Stimulated activated CD4-positive, alpha-beta T cell treated with anti-CD3 and anti-CD28 coated beads, Interleukin-15, amount 100 ng/mL, for 48 hours (primary cell): ENCODE measurements at places on chromosomes 2 and 18.

GRCh38 chr18:58625839-58626238, 3.1 kb downstream of the ALPK2 start:
- DNase-seq = no peak

DNA sequence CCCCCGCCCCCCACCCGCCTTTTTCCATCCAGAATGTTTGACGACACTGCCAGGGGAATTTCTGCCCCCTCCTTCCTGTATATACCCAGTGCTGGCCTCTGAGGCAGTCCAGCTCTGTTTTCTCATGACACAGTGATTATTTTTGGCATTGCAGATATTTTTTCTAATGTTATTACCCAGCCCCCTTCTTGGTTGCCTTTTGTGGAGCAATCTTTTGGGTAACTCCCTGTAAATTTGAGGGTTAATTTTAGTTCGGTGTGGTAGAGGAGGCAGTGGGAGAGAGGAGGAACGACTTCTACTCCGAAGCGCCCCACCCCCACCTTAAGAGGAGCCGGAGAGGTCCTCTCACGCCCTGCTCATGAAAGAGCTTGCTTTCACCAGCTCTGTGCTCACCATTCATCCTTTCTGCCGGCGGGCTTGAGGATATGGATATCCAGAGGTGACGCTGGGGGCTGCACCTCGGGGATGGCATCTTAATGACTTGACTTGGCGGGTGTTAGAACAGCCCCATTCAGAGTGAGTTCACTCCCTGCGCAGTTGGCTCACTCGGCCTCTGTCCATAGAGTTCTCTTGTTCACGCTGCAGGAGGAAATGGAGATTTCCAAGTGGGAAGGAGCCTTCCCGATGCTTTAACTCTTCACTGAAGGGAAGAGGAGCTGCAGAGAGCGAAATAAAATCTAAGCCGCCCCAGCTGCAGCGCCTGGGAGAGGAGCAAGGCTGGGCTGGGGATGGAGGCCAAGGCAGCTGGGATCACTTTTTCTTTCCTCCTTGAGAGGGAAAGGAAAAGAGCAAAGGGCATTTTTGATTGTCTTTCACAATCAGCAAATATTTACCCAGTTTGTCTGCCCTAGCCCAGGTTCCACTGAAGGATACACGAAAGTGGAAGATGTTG, 38.4 kb downstream of the EPAS1 start:
- DNase-seq = no peak

- no peak for DNase-seq
Observed at GRCh38 chr2:64978514-64979268, 10.5 kb upstream of the SLC1A4 start.

- no peak for DNase-seq
Observed at GRCh38 chr2:209519906-209520305, 96.1 kb downstream of the MAP2 start.

DNA sequence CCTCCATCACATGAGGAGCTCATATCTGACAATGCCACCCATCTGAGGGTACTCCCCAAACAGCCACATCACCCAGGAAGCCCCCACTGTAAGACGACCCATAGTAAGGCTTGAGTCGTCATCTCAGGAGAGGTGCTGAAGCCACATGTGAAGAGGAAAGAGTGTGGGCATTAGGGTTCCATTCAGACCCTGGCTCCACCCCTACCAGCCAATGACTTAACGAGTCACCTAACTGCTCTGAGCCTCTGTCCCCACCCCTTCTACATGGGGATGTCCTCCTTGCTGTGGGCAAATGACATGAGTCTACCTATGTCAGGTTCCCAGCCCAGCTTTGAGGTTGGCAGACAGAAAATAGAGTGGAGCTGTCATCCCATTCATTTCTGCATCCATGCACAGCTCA, 46.3 kb downstream of the C1QL2 start:
- DNase-seq = no peak

DNA sequence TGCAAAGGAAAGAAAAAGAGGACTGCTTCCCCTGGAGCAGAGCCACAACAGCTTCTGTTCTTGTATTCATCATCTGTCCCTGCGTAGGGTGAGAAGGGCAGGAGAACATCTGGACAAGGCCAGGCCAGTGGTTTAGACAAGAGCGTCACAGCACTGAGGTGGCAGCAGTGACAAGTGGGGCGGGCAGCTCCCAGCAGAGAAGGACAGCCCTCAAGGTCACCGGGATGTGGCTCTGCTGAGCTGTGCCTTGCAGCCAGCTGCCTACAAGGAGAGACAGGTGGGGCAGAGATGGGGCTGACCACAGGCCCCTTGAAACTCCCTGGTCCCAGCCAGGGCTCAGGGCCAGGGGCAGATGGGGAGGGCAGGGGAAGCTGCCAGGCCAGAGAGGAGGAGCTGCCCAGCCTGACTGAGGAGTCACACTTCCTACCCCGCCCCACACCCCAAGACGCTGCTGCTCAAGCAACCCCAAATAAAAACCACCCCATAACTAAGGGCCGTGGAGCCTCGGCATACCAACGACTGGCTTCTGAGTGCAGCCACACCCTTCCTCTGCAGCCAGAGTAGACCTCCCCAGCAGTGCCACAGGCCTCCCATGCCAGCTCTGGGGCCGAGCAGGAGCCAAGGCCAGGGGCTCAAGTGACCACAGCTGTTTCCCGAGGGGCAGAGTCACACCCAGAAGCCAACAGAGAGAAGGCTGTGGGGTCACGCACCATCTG, 5.4 kb downstream of the RAB11FIP5 start:
- no peak for DNase-seq

GRCh38 chr18:74617486-74617885, 19.8 kb downstream of the ZNF407 start:
- no peak for DNase-seq

GRCh38 chr2:139836769-139837168, 1056.6 kb upstream of the NXPH2 start:
- DNase-seq = no peak

DNA sequence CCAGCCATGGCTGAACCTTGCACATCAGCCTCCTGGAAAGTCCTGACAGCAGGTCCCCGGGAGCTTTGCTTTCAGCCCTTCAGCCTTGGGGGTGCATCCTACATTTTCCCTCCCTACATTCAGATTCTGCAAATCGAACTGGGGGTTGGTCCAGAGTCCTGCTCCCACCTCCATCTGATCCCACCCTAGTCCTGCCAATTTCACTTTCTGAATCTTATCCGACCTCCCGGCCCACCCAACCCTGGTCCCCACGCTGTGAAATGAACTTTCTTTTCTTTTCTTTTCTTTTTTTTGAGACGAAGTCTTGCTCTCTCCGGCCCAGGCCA, 47.8 kb upstream of the ODC1 start:
- DNase-seq = no peak

- DNase-seq = no peak
Observed at GRCh38 chr18:63031375-63031774, 288.2 kb downstream of the BCL2 start.

DNA sequence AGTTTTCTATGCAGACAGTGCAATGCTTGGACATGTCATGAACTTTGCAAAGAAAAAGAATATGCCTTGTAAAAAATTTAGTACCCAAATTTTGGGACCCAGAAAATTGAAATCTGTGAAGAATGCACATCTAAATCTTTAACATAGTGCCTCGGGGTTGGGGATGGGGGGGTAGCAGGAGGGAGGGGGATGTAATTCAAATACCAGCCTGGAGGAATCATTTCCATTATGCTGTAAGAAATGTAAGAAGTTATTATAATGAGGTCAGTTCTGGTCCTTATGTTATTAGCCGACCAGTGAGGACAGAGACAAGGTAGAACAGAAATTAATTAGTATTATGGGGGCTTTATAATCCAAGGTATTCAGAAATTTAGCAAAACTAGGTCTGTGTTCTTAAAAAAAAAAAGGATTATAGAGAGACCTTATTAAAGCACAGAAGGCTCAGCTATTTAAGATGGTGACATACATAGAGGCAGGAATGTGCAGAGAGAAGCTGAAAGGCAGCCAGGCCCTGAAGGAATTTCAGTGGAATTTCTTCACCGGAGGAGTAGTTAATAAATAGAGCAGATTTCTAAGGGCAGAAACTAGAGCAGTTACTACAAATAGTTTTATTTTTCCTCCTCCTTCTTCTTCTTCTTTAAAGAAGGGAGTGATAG, 89.0 kb upstream of the RBMS1 start:
- no peak for DNase-seq

DNA sequence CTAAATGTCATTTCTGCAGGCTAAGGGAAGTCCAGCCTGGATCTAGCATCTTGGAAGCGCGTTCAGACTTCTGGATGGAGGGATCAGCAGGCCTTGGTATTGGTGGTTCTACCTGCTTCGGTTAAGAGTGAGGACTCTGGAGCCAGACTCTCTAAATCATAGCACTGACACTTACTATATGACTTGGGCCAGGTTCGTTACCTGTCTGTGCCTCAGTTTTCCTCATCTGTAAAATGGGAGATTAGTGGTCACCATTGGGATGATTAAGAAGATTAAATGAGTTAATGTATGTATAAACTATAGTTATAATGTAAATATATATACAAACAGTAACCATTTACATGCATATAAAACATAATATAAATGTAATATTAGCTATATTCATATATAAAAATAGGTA, 995 bp upstream of the ICOS start:
- no peak for DNase-seq

GRCh38 chr2:28277466-28277865, 115.2 kb upstream of the FOSL2 start:
- DNase-seq = no peak

DNA sequence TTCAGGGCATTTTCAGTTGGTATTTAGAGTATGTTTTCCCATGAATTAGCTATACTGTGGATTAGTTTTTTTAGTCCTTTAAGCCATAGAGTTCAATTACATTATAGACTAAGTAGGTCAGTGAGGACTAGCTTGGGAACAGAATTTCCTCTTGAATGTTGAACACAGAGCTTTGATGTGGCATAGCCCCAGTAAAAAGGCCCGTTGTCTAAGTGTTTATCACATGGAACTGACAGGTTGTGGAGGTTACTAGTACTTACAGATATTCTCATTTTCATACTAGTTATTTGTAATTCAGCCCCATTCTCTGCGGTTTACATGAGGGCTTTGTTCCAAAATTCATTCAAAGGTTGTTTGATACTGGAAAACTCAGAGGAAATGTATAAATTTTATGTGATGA, 6.2 kb downstream of the INSIG2 start:
- DNase-seq = no peak

GRCh38 chr18:11974741-11975325, 6.5 kb upstream of the IMPA2 start:
- no peak for DNase-seq

DNA sequence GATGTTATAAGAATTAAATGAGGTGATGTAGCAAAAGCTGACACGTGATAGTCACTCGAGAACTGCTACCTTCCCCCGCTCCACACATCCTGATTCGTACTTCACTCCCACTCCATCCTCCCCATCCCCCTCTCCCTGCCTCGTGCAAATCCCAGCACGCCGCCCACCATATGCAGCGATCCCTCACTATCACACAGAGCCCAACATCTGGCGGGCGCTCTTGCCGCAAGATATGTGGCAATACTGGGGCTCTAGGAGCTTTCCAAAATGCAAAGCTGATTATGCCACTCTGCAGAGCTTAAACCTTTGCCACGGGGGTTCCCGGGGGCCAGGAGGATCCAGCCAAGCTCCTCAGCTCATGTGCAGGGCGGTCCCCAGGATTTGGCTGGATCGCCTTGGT, 37.4 kb downstream of the DNMT3A start:
- no peak for DNase-seq

GRCh38 chr2:15155959-15156574, 405.1 kb downstream of the NBAS start:
- no peak for DNase-seq

DNA sequence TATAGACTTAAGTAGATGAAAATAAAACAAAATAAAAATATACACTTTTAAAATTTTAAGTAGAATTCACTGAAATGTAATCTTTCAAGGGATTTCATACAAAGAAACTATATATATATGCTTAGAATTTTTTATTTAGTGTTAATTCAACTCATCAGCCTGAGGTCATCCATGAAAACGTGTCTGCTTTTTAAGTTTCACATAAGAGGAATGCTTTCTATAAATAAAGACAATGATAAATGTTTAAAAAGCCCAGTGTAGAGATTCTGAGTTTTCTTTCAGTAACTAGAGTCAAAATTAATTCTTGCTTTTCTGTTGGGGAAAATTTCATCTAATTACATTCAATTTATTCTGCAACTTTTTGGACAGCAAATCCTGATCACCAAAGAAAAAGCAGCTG, 213.3 kb downstream of the MBD5 start:
- no peak for DNase-seq
